ENCODE measurements at places on chromosomes 12 and 14.

GRCh38 chr14:51821822-51822221 is 38.6 kb upstream of the GNG2 start:
- DNase-seq = no peak

GRCh38 chr14:81256289-81256960 is 35.7 kb upstream of the GTF2A1 start:
- no peak for DNase-seq

DNA sequence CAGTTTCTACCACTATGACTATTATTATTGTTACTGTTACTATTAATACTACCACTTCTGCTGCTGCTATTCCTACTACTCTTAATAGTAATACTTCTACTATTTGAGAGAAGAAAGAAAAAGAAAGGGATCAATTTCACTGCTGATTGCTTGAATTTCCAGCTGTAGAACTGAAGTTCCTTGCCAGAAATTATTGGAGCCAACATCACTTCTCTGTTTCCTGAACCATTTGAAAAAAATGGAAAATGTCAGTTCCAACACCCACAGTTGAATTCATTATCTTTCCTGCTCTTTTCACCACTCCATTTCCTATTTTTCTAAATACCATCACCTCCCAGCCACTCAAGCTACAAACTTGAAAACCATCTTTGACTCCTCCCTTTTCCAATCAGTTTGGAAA is 54.1 kb upstream of the PIK3C2G start:
- DNase-seq = no peak

DNA sequence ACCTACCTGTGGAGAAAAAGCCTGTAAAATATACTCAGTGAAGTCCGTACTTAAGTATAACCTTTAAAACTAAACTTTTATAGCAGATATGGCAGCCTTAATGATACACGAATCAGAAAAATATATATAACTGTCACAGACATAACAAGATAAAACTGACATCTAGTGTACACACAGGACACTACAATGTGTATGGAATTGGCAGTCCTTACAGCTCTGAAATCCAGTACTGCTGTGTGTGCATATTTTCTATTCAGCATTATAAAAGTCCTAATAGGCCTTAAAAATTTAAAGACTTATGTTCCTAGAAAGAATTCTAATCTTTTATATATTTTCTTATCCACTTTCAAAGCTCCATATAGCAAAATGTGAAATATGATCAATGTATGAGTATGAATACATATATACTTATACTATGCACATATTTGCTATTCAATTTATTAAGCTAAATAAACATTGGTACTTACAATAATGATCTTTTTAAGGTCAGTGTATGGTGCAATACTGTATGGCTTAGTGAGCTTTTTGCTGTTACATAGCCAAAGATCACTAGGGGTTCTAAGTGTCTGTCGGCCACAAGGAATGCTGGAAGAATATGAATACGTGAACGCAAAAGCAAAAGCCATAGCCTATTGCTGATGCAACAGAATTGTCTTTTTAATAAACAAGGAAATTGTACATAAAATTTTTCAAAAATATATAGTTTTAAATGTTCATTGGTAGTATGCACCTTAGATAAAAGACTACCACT is 69.2 kb downstream of the C2CD5 start:
- DNase-seq = no peak

GRCh38 chr12:69688471-69689427 is 10.4 kb downstream of the BEST3 start:
- peak; percentile 91 for DNase-seq

DNA sequence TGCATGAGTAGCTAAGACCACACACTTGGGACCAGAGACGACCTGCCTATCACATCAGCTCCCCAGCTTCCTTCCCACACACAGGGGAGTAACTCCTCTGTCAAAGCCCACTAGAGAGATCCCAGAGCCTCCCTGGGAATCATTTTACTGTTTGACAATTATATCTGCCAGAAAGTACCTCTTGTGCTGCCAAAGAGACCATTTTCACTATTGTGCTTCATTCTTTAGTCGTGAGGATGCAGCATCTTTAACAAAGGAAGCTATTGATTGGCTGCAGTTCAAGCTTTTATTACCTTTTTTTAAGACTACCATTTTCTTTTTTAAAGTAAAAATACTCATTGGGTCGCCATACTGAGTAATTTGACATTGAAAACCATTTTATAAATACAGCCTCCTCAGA is 194.5 kb upstream of the RGS6 start:
- DNase-seq = no peak

DNA sequence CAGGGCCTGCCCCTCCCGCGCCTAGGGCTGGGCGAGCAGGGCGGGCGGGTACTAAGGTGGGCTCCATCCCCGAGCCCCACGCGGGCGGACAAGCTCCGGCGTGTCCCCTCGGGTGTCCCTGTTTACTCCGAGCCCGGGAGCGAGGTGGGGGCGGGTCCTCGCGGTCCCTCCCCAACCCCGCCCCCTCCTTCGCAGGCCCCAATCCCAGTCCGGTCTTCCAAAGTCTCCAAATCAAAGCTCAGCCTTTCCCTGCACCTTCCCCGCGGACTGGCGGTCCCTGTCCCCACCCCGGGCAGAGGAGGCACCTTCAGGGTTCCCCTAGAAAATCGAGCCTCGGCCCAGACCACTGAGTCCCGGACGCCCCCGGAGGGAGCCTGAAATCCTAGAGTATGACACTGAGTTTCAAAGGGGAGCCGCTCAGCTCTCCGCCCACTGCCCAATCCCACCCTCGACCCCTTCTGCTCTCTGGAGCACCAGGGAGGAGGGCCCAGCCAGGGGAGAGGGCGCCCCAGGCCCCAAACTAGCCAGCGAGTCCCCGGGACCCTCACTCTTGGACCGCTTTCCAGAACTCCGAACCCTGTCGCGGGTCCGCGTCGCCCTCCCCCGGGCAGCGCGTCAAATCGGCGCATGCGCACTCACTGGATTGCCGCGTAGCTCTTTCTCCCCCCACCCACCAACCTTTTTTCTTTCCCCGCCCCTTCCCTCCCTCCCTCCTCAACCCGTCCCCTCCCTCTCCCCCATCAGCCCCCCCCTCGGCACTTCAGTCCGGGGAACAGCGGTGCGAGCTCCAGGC is at the start of gene LRP1:
LRP1 (plus strand) TSS at position 758 of the 793 bp plus-strand sequence. CDS start 482 bp downstream, outside the sequence.
- DNase-seq = no peak

DNA sequence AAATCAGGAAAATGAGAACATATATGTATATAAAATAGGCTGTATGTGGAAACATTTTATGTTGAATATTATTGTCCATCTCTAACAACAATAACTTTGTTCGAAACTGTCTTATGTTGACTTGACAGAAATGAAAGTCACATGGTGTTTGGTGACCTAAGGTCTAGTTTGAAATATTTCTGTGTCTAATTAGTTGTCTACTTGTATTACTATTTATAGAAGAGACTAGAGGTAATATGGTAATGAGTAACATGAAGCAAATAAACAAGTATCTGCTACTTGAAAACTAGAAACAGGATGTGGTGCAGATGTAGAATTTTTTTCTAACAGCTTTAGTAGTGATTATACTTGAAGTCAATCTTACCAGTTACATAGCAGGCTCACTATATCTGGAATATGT is 3.9 kb downstream of the GPHN start:
- DNase-seq = no peak

GRCh38 chr14:97177016-97177415 is 379.8 kb downstream of the VRK1 start:
- no peak for DNase-seq

GRCh38 chr12:45915405-45915804 is 75.0 kb downstream of the SCAF11 start:
- no peak for DNase-seq

- DNase-seq = no peak
Measured at GRCh38 chr12:78952552-78952929, 88.0 kb downstream of the SYT1 start.

GRCh38 chr14:35365130-35366055 is 39.2 kb downstream of the NFKBIA start:
- peak; percentile 62 for DNase-seq

DNA sequence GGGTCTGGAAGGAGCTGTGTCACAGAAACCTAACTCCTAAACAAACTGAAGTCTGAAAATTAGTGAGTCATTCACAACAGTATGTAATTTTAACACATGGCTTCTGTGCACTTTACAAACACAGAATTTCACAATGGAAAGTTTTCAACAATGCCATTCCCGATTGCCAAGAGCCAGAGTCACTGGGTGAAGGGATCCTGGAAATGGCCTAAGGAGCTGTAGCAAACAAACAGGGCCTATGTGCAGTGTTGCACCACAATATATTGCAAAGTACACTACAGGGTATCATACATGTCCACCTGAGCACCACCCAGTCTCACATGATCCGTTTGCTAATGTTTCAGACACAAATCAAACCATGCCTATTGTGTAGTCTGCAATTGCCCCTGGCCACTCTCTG is 184.7 kb upstream of the OTX2 start:
- no peak for DNase-seq

GRCh38 chr14:64444984-64445845 is 20.1 kb upstream of the AKAP5 start:
- peak; percentile 29 for DNase-seq

GRCh38 chr12:121825041-121825523 is 21.3 kb downstream of the SETD1B start:
- DNase-seq = no peak

DNA sequence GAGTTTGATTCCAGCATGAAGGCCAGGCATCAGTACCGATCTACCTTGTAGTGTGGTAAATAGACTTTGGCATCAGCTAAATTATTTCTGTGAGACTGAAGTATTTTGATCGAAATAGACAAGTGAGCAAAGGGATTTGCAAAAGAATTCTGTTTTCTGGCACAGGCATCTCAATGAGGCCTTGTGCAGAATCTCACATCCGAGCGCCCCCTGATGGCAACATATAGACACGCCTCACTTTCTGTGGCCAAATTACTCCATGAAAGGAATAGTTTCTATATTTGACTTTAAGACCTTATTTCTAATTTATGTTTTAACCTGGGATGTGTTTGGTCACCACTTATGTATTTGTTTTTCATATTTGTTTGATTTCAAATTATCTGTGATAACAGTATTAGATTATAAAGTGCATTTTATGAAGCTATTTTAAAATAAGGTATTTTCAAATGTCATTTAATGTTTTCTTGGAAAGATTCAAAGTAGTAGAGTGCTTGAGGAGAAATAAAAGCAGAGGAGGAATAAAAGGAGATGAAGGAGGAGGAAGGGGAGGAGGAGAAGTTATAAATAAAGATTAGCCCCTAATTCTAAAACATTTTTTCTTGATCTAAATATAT is 731.9 kb downstream of the NRXN3 start:
- DNase-seq = no peak

Measured in pulmonary artery endothelial cell (primary cell).